ENCODE measurements at places on chromosomes 3 and 15.
A peak's percentile ranks its signal among the peaks of the same experiment; 100 is the strongest.

GRCh38 chr3:24551626-24552025, 57.0 kb upstream of the THRB start:
- DNase-seq, result no peak

DNA sequence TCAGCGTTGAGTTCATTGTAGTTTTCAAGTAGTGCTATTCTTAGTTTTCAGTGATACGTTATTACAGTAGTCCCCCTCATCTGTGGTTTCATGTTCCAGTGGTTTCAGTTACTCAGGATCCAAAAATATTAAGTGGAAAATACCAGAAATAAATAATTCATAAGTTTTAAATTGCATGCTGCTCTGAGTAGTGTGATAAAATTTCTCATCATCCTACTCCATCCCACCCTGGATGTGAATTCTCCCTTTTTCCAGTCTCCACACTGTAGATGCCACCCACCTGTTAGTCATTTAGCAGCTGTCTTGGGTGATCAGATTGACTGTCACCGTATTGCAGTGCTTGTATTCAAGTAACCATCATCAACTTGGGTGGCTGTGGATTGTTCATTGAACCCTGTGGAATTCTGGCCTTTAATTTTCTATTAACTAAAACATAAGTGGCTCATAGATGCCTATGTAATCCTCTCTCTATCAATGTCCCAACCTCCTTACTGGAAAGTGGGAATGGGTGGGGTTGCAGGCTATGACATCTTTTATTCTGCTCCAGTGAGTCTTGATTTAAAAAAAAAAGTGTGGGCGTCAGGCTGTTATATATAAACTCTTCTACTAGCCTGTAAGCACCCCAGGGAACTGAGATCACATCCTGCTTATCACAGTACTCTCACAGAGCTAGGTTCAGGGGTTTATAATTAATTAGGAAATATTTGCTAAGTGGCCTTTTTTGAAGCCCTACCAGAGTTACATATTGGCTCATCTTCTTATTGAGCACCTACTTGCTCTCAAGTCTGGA, 97.5 kb downstream of the CFAP20DC start:
- no peak for DNase-seq

GRCh38 chr15:92005154-92005553, 151.6 kb downstream of the SLCO3A1 start:
- DNase-seq, result no peak

- DNase-seq, result no peak
Observed at GRCh38 chr15:38362355-38362754, 91.6 kb upstream of the FAM98B start.

- DNase-seq, result no peak
Observed at GRCh38 chr3:56917361-56918110, 115.8 kb upstream of the ARHGEF3 start.

GRCh38 chr15:58611731-58612676, 137.5 kb downstream of the ADAM10 start:
- no peak for DNase-seq

- DNase-seq, result no peak
Observed at GRCh38 chr3:170410428-170411029, 8.1 kb upstream of the CLDN11 start.

- DNase-seq, result no peak
Observed at GRCh38 chr3:159785273-159785708, 203.3 kb upstream of the IL12A start.

DNA sequence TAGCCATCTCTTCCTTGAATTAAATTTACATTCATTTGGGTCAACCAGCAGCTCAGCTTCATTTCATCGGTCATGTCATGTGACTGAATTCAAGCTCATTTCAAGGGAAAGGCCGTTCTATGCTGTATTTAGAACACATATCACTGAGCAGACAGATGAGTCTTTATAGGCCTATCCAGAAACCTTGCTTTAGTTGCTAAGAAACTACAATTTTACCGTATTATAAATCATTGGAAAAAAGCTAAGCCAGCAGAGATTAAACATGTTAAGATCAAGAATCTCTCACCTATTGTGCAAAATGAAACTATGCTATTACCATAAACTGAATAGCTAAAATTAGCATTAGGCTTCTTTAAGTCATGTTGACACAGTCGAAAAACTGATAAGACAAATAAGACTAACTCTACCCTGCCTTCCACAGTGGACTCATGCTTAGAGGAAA, 2.2 kb downstream of the NPTN start:
- DNase-seq, result no peak

- no peak for DNase-seq
Observed at GRCh38 chr3:166029507-166029906, 192.3 kb upstream of the BCHE start.

- DNase-seq, result no peak
Observed at GRCh38 chr3:186239321-186239720, 122.7 kb downstream of the DGKG start.

DNA sequence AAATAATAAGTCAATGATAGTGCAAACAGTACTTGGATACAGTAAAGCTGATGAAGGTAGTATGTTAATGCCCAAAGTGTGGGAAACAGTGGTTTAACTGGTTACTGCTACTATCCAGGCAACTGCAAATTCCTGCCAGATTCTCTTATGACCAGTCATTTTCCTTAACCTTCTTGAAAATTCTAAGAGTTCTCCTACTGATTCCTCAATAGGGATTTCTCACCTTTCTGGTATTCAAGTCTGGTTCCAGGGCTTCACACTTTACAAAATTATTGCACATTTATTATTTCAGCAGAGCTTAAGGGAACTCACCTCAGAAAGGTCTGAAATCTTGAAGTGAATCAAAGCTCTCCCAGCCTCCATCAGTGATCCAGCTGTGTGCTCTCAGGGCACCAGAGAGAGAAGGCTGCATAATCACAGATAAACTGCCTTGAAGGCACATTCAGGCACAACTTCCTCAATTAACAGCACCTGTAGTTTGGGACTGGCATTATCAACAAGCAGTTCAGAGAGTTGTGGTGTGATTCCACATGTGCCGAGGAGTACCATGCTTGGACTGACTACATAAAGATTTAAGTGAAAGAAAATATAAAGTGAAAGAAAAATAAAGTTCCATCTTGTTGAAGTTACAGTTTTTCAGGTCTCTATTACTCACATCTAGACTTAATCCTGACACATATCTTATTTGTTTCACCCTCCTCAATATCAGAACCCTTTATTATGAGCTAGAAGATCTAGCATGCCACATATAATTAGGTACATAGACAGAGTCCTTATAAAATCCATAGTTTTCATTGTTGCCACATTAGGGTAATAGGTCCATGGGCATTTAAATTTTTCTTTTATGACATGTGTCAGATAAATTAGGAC, 59.5 kb upstream of the TIPARP start:
- DNase-seq, result no peak

DNA sequence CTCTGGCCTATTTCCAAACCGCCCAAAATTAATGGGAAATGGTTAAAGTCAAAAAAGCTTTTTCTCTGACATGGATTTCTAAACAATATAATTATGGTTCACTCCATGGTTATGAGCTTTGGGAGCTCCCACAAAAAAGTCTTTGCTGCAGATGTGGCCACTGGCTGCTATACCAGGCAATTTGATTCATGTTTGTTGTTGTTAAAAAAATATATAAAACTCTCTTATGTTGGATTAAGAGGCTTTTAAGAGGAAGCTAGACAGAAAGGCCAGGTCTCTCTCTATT, 258.6 kb downstream of the TIGIT start:
- no peak for DNase-seq

DNA sequence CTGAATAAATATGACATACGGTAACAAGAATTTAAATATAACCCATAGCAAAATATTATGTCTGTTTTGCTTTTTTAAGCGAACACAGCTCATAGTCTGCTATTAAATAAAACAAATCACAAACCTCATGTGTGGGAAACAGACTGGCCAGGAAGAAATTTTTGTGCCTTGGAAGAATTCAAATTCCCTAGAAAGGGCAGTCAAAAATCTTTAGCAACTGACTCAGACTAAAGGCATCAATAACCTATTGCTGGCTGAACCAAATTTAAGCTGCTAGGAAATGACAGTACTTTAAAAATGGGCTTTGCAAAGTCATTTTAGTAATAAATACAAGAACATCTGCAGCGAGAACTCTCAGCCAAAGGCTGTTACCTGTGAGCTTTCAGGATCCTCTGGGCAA, 151.4 kb downstream of the PLD1 start:
- no peak for DNase-seq

- no peak for DNase-seq
Observed at GRCh38 chr3:126918355-126918821, 64.5 kb upstream of the PLXNA1 start.

DNA sequence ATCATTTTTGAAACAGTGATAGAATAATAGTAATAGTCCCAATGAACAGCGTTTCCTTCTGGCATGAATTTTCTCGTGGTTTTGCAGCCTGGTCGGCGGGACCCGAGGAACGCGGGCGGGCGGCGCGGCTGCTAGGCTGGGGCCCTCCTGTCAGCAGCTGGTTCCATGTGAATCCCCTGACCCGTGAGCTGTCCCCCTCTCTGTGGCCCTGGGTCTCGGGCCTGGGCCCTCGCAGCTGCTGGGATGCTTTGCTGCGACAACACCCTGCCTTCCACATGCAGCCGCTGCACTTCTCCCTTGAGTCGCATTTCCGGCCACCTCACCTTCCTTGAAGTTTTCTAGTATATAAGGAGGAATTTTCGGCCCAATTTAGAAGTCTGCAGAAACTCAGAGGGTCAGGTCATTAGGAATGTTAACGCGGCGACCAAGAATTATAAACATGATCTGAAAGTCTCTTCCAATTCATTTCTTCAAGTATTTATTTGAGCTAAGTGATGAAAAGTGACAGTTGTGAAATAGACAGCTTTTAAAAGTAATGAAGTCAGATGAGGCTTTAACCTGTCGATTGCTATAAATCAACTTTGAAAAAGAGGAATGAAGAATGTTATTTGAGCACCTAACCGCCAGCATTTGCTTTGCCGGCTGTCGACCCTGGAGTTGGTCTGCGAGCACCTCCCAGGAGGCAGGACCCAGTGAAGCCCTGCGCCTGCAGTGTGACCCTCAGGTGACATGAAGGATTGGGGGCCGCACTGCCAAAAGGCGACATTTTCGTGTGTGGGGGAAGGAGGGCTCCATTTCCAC, 27.7 kb downstream of the NR2F2 start:
- no peak for DNase-seq

GRCh38 chr3:56748663-56749231, 53.0 kb downstream of the ARHGEF3 start:
- DNase-seq, result no peak

GRCh38 chr3:50971487-50971924, 296.8 kb downstream of the DOCK3 start:
- DNase-seq, result peak; percentile 27

DNA sequence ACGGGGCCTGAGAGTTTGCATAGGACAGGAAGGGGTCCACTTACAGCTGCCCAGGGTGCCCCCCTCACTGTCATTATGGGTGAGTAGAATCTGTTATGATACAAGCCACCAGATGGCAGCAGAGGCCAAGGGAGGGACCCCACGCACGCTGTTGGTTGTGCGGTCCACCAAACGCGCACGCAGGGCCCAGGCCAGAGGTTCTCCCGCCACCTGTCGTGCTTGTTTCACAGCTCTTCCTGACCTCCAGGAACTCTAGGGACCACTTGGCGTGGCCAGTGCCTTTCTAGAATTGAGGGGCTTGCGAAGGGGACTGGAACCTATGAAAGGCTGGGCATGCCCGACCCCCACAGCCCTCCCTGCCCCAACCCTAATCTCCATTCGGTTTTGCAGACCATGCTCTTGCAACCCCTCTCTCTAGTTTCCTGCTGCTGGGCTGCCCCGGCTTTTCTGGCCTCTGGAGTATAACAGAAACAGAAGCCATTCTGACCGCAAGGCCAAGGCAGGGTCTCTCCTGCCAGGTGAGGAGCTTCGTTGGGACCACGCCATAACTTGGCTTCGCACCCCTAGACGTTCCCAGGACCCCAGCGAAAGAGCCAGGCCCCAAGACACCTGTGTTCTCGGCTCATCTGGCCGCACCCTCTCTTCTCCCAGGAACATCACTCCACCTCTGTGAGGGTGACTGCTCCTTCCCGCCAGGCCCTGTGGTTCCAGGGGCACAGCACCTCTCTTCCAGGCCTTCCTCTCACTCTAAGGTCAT, 46.0 kb downstream of the ALDH1L1 start:
- no peak for DNase-seq

DNA sequence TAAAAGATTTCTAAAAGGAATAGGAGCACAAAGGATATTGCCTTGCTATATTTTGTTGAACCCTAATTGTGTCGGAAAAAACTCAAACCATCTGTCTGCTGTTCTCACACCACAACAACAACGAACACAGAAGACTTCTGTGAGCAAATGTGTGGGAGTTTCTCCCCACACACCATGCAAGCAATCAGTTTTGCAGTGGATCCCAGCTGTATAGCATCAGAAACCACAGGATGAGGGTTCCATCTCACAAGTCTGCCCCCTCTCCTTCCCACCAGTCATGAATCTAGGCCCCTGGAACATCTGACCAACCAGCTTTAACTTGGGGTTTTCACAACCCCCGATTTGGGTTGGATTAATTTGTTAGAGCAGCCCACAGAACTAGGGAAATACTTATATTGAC, 91.3 kb upstream of the SLC4A7 start:
- DNase-seq, result no peak

DNA sequence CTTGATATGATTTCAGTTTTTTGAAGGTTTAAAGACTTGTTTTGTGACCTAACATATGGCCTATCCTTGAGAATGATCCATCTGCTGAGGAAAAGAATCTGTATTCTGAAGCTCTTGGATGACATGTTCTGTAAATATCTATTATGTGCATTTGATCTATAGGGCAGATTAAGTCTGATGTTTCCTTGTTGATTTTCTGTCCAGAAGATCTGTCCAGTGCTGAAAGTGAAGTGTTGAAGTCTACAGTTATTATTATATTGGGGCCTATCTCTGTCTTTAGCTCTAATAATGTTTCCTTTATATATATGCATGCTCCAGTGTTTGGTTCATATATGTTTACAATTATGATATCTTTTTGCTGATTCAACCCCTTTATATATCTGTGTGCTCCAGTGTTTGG, 362.8 kb downstream of the EPHA6 start:
- no peak for DNase-seq

GRCh38 chr3:11467875-11468274, 175.8 kb downstream of the VGLL4 start:
- no peak for DNase-seq

DNA sequence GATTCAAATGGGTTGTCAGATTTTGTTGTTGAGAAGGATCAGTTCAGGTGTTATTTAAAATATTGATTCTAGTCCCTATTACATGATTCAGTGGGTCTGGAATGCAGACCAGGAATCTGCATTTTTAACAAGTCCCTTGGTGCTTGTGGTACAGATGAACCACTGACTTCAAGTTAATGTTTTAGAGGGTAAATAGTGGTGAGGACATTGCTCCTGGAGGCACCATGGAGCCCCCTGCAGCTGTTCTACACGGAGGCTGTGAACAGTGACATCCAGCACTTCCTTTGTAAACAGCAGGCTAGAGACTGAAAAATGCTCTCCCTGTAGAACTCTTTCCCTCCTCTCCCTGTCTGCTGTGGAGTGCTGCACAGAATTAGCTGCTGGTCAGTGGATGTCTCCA, 4.8 kb upstream of the FSIP1 start:
- DNase-seq, result no peak

GRCh38 chr3:179560791-179561190, 1.9 kb upstream of the ACTL6A start:
- no peak for DNase-seq

- DNase-seq, result no peak
Observed at GRCh38 chr15:100570735-100571313, 31.2 kb downstream of the LINS1 start.

Data from NCI-H1048 (cell line).